NCI-H1436 treated with DMSO at 0.1 percent for 48 hours (cell line): ENCODE measurements at places on chromosomes 6 and 20.

- no peak for DNase-seq
Measured at GRCh38 chr6:88426005-88426404, 259.9 kb upstream of the CNR1 start.

DNA sequence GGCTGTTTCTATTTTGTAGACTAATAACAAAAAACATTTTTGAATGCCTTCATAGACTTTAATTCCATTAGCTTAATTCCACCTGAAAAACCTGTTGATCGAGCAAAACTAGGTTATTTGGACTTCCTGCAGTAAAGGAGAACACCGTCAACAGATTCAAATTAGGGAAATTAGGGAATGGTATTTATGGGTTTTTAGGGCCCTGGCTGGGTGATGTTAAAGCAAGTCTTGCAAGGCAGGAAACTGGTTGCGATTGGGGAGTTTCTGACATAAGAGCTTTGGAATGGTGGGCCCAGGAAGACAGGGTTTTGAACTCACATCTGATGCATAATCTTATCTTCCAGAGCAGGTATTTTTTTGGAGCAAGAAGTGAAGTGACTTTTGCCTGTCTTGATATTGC lies 40.1 kb upstream of the TFAP2C start:
- DNase-seq: no peak

- DNase-seq: no peak
Measured at GRCh38 chr6:113529196-113529595, 327.9 kb upstream of the MARCKS start.

DNA sequence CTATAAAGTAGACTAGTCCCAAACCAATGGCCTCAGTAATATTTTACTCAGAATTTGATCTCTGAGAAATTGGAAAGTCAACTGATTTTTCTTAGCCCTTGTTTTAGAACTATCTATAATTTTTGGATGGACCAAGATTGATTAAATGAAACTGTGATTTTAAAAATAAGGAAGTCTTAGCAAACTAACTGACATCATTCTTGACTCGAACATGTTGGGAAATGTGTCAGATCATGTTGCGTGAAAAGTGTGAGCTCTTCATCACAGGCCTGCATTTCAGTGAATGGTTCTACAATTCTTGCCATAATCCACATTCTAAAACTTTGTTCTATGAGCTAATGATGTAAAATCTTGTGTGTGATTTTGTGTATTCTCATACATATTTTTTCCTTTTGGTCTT lies 11.0 kb downstream of the TNFAIP3 start:
- DNase-seq: no peak

DNA sequence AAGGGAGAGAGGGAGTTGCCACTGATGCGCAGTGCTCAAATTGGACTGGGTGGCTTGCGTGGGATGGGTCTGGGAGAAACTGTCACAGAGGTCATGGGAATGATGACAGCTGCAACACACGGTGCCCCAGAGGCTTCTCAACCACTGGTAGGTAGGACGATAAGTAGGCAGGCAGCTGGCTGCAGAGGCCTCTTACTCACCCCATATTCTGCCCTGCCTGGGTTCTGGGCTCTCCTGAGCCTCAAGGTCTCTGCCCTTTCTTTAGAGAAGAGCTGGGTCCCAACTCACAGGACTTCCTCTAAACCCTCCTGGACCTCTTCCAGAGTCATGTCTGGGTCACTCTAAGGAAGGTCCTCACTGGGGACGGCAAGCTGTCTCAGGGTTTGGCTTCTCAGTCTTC lies 37.2 kb upstream of the RNF24 start:
- DNase-seq: no peak

GRCh38 chr6:30915591-30915946 lies 1.5 kb downstream of the VARS2 start:
- DNase-seq: no peak

DNA sequence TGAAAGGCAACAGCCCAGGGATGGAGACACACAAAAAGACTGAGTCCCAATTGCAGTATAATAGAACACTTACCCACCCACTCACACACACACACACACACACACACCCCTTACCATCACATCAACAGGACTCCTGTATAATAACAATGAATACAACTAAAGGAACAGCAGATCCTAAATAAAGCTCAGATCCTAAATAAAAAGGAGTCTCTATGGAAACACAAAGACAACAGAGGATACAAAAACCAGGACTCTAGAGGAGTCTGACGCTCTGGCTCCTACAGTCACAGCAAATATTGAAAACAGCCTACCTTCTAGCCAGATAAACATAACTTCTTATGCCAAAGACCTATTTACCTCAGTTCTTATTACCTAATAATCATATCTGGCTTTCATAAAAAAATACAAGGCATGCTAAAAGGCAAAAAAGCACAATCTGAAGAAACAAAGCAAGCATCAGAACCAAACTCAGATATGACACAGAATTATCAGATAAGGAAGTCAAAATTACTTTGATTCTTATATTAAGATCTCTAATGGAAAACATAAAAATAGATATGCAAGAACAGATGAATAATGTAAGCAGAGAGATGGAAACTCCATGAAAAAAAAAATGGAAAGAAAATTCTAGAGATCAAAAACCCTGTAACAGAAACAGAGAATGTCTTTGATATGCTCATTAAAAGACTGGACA lies 134.9 kb downstream of the MMUT start:
- no peak for DNase-seq

DNA sequence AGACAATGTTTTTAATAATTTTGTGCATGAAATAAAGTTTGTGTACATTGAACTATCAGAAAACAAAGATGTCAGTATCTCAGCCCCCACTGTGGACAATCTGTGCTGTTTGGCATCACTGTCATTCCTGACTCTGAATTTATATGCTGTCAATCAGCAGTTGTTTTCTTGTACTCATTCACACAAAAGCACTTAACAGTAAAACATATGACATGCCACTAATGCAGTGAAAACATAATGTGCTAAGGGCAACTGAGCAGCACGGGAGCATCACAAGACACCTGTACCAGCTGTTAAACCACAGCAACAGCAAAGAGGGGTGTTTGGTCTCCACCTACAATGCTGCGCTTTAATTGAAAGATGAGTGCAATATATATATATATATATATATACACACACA lies 647.8 kb upstream of the SLC35B3 start:
- DNase-seq: no peak

DNA sequence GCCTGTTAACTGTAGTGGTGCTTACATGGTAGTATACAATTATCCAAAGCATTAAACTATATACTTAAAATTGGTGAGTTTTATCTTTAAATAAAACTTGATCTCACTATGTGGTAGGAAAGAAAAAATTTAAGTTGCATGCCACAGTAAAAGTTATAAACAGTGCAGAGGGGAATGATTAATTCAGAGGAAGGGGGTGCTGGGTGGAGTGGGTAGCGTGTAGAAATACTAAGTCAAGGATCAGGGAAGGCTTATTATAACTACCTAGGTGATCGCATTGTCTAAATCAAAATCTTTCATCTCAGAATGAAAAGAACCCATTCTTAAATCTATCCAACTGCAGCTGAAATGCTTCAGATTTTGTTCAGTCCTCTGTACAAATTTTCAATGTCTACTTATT lies 428.3 kb downstream of the ADGRB3 start:
- DNase-seq: no peak

GRCh38 chr20:19435316-19435715 lies 222.9 kb downstream of the SLC24A3 start:
- no peak for DNase-seq

DNA sequence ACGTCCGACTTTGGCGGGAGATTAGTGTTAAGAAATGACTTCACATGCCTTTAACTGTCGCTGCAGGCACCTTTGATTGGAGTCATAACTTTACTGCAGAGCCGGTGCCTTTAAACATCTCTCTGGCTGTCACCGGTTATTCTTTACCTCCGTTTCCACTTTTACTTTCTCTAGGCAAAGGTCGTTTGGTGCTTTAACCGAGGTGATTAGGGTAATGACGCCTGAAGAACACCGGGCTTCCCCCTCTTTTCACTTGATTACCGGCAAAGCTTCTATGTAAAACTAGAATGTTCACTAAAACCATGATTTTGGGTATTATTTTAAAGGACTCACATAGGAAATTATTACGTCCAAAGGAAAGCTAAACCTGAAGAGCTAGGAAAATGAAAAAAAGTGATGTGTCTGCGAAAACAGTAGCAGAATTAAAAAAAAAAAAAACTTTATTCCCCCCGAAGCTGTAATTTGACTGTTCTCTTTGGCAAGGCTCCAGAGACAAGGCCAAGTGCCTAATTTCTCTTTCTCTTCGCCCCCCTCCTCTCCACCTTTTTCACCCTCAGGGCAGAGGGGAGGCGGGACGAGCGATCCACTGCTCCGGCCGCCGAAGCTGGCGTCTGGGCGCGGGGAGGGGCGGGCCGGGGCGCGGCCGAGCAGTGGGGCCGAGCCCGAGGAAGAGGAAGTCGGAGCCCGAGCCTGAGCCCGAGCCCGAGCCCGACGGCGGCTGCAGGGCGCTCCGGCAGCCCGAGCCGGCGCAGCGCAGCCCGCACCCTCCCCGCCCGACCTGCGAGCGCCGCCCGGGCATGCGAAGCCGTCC lies at the start of gene PLEKHG1:
PLEKHG1 (plus strand) TSS at position 687 of the 811 bp plus-strand sequence. CDS start 133,797 bp downstream, outside the sequence.
- DNase-seq: no peak

DNA sequence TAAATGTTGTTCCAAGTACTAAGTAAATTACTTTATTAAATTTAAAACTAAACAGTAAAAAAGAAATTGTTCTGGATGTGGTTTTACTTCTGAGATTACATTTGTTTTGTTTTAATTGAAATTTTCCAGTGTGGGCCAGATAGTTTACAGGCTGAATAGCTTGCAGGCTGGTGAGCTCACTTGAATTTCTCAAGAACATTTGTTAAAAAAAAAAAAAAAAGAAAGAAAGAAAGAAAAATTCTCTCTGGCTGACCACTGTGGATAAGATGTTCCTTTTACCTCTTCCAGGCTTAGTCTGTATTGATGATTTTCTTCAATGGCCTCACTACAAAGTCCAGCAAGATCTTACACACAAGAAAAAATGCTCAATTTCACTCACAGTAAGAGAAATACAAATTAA lies 85.4 kb downstream of the PLCG1 start:
- no peak for DNase-seq

DNA sequence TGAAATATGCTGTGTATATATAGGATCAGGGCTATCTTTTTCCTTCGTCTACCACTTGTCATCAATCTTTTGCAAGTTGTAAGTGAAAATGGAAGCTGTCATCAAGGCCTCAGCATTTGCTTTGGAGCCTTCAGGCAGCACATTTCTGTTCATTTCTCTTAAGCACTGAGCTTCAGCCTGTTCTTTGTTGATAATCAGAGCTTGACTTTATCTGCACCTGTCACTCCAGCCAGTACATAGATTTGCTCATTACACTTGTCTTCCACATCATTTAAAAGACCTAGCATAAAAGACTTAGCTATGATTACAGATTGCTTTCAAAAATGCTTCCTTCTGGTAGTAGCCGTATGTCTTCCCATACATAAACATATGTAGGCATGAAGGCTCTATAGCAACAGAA lies 189.8 kb upstream of the GRIK2 start:
- DNase-seq: no peak

DNA sequence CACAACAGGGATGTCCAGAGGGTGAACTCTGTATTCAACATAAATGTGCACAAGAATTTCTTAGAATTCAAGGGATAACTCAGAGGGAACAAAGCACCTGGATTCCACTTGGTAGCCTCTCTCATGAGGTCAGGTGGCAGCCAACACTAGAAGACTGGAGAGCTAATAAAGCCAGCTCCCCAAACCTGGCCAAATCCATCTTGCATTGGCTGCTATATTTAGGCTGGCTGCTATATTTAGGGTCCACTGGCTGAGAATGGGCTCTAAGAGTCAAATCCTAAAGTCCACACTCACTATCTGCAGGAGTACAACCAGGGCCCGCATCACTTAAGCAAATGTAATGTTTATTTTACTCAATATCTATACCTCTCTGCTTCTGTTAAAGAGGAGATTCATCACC lies 20.0 kb downstream of the TBC1D7 start:
- no peak for DNase-seq
